Stimulated activated CD4-positive, alpha-beta T cell treated with anti-CD3 and anti-CD28 coated beads, Interleukin-1b, Interleukin-23, amount 100 ng/mL, for 48 hours (primary cell): ENCODE measurements at places on chromosomes 3 and 15.
A peak's percentile ranks its signal among the peaks of the same experiment; 100 is the strongest.

GRCh38 chr15:65819563-65819960 lies 27.5 kb upstream of the DENND4A start:
- DNase-seq: no peak

DNA sequence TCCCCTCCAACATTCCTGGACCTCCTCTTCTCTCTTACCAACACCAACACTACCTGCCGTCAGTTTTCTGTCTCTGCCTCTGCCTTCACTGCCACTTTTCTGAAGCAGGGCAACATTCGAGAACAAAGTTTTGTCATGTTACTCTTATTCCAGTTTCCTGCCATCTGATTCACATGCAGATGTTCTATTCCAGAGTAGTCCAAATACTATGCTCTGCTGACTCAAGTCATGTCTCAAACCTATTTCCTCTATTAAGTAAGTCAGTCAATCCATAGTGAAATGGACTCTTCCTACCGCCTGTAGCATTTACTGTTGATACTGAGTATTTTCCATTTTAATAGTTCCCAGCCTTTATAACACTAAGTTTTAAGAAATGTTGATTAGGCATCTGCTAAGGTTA lies 43.4 kb downstream of the ESYT3 start:
- DNase-seq: no peak

DNA sequence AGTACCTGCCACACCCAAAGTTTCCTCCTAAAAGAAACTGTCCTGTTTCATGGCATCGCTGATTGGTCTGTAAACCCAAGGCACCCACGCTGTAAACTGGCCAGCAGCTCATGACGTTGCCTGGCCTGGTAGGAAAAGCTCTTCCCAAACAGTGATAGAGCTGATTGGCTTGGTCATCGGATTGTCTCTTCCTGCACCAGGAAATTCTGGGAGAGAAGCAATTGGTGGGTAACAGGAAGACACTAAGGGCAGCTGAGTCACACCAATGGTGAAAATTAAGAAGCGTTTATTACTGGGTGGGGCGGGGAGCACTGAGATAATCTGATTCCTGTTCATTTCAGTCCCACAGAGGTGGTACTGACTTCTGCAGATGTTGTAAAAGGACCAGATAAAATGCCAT lies 31.0 kb downstream of the KLHL6 start:
- DNase-seq: no peak

DNA sequence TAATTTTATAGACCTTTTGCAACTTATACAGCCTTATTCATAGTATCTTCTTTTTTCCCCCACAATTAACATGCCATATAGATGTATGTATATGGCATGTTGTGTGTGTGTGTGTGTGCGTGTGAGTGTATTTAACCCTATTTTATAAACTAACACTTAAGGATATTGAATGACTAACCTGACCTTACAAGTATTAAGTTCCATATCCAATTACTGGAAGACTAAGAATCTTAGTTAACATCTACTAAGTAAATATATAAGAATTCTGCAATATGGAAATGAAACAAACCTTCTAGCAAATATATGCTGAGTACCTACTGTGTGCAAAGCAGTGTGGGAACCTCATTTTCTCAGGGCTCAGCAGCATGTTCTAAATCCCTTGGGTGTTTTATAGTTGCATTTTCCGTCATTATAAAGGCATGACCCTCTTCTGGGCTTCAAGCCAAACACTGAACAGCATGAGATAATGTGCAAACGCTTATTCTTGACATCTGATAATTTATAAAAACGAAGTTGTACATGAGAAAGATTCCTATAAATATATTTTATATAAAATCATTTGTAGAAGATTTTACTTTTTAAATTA lies 105.5 kb downstream of the NLGN1 start:
- no peak for DNase-seq

- no peak for DNase-seq
These were observed 88.8 kb upstream of the HES1 start for GRCh38 chr3:194046995-194047645.

DNA sequence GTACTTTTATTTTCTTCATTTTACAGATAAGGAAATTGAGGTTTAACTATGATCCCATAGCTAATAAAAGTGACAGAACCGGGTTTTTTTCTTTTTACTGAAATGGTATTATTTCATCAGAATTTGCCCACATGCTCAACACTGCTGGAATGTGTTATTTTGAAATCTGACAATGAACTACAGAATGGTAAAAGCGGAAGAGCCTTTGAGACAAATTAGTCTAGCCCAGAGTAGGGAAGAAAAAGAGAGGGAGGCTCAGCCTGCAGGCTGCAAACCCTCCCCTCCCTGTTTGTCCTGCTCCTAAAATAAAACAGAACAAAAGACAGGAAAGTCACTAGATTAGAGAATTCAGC lies 100.3 kb upstream of the LIPC start:
- no peak for DNase-seq

DNA sequence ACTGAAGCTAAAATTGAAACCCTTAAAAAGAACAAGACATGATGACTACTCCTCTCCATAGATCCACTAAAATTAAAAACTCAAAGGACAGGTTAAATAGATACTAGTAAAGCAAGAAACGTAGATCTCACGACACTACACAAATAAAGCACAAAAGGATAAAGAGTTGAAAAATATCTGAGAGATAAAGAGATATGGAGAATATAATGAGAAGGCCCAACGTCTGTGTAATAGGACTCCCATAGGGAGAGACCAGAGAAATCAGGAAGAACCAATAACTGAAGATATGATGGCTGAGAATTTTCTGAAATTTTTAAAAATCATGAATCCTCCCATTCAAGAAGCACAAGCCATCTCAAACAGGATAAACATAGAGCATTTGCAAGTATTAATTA lies 45.6 kb upstream of the PRICKLE2 start:
- no peak for DNase-seq

DNA sequence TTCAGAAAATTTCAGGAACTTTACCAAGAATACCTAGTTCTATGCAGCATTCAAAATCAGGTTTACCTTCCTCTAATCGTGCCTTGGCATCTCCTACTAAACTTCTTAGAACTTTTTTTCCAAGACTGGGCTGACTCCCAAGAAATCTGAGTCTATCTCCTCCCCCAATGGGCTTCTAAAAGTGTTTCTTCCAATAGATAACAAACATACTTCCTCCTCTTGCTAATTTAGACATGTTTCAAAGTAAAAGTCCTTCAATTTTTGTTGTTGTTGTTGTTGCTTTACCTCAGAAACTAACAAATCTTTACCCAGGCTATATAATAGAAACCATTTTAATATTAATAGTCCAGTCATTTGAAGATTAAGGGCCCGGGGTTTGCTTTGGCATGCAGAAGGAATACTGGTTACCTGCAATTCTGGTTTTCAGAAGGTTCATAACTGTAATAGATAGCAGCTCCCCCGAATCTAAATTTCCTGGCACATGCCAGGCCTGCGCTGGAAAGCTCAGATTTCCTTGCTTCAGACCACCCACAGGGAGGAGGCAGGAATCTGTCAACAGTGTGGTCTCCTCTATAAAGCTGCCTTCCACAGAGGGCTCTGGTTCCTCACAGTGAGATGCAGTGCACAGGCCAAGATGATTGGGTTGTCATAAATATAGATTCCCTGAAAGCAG lies 188.7 kb downstream of the THRB start:
- DNase-seq: no peak

DNA sequence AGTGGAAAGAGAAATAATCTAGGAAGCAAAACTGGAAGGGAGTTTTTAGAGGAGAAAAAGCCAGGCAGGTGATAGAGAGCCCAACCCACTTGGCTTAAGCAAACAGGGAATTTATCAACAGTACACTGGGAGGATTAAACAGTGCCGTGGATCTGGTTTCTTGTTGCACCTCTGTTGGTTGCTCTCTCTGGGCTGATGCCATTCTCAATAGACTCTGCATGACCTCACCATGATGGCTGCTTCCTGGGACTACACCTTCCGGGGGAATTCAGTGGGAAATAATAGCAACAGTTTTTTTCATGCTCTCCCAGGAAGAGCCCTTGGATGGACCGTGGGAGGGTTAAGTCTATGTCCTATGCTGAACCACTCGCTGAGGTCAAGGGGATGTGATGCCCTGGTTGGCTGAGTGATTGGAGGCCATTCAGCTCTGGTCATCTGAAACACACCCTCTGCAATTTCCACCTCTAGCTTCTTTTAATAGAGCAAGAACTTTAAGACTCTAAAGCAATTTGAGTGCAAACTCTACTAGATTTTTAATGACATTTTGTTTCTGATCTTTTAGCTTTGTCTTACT lies 74.2 kb downstream of the EPHB1 start:
- no peak for DNase-seq

- DNase-seq: no peak
These were observed 2.6 kb upstream of the MDFIC2 start for GRCh38 chr3:70315021-70315420.

GRCh38 chr3:71984843-71985613 lies 200.1 kb upstream of the PROK2 start:
- DNase-seq: peak; percentile 52

- DNase-seq: peak; percentile 61
These were observed 41.8 kb downstream of the IFT122 start for GRCh38 chr3:129481766-129482332.

DNA sequence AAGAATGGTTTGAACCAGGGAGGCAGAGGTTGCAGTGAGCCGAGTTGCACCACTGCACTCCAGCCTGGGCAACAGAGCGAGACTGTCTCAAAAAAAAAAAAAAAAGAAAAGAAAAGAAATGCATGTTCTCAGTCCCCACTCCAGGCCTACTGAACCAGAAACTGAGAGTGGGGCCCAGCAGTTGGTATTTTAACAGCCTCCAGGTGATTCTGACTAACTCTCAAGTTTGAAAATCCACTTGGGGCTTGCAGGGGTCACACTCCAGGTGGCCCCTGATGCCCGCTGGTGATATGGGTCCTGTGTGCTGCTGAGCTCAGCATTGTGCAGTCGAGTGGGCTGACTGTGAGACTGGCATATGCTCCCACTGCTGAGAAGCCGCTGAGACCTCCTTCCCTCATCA lies 133.7 kb upstream of the C2CD4B start:
- DNase-seq: no peak
